ENCODE measurements at places on chromosomes 2 and 18.

DNA sequence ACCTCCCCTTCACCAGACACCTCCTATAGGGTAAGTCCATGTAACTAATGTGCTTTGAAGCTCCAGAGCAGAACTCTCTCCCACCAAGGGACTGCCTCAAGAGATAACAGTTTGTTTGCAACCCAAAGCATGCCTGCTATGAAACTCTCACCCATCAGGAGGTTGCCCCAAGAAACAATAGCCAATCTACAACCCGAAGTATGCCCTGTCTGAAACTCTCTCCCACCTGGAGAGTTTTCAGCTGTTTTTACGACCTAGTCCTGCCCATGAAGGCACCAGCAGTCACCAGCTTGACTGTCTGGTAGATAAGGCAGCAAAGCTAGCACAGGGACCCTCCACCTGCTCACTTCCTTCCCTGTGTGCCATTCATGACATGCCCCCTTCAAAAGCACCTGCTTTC lies 533.9 kb upstream of the CRIM1 start:
- no peak for DNase-seq

DNA sequence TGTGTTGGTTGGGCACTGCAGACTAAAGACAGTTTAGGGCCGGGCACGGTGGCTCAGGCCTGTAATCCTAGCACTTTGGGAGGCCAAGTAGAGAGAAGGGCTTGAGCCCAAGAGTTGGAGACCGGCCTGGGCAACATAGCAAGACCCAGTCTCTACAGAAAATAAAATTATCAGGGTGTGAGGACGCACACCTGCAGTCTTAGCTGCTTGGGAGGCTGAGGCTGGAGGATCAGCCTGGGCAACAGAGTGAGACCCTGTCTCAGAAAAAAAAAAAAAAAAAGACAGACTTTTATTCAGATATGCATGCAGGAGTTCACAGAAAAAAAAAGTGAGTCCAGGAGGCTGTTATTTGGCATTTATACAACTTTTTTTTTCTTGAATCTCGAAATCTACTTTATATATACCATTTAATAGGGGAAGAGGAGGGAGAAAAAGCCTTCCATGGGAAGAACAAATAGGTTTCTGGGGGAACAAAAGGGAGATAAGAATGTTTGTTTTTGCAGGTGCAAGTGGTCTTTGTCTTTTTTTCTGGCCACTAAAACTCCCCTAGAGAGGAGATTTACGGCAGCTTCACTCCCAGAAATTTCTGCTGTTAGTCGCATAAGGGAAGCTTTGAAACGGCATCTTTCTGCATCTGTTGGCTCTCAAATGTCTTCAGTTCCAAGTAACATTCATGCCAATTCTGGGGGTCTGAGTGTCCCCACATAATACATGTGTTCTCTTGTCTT lies 4.1 kb upstream of the MSH6 start:
- no peak for DNase-seq

DNA sequence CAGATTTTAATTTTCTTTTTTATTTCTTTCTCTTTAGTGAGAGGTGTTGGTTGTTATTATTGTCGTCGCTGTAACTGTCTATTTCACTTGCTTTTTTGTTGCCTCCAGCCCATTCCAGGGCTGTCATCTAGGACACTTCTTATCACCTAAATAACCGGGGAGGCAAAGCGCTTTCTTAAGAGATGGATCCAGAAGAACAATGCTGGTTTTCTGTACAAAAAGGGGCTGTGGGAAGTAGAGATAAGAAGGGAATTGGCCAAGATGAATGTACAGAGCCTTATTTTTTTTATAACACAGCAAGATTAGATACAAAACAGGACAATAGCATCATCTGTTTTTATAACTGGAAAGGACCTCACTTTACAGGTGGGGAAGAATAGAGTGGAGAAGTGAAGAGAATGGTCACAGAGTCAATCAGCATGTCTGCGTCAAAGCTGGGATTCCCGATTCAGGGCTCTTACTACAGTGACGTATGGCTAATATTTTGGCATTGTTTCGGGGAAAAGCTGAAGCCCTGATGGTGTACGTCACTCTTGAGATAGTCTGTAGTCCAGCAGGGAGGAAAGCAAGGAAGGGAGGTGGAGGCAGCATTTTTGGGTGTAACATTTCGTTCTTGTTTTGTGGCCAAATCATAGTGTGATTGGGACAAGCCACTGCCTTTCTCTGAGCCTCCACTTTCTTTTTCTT lies 23.2 kb downstream of the IL1B start:
- no peak for DNase-seq

DNA sequence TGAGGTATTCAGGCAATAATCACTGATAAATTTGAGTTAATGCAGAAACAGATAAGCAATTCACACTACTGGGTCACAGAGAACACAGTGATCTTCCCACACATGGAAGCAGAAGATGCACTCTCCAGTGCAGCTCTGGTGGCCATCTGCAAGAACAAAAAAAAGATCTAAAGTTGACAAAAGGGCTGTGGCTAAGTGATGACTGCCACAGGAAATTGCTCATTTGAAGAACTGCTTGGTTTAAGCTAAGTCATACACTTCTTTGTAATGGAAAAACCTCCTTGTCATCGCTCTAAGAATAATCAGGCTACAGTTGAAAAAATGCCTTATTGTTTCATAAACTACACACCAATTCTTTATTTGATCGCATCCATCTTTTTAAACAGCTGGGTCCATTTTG lies 115.1 kb downstream of the DTNB start:
- peak; percentile 15 for DNase-seq

DNA sequence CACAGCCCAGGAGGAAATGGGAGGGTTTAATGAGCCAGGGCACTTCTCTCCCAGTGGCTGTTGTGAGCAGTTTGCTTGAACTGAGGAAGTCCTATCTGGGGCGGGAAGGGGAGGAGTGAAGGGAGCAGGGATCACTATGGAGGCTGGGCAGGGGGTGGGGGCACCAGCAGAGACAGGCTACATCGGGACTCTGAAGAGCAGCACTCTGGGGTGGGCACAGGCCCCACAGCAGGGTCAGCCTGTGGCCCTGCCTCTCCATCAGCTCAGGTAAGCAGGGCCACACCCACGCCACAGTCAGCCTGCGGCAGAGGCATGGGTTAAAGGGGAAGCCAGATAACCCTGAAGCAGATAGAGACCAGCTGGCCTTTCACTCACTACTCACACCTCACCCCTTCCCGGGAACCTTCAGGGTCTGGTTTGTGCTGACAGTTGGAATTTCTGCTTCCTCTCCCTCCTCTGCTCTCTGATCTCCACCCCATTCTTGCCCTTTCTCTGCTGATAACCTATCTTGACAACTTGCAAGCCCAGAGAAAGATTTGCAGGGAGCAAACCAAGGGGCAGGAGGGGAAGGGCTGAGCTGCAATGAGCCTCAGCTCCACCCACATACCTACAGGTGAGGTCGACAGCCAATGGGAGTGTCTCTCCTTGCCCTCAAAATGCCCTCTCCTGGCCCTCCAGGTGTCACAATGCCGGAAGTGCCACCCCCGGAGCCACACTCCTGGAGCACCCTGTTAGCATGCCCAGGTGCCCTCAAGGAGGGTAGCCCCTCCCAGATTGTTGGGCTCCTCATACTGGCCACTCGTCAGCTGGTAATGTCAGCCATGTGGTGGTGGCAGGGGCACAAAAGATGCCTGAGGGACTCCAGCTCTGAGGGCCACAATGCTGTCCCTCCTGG lies 3.7 kb downstream of the SIGLEC15 start:
- no peak for DNase-seq

Measured in stimulated activated CD4-positive, alpha-beta T cell treated with anti-CD3 and anti-CD28 coated beads, Interleukin-4, amount 100 ng/mL, for 4 hours (primary cell).